PC-9 (cell line): ENCODE measurements at places on chromosomes 3 and 15. TPM values are rescaled to one million over a fixed set of nuclear protein-coding genes. Genes with fewer than 3 reads are reported as not detected.
A peak's percentile ranks its signal among the peaks of the same experiment; 100 is the strongest.

GNL3 gene
- total RNA-seq = 82.3 and 91.2 TPM in 2 replicates

DNA sequence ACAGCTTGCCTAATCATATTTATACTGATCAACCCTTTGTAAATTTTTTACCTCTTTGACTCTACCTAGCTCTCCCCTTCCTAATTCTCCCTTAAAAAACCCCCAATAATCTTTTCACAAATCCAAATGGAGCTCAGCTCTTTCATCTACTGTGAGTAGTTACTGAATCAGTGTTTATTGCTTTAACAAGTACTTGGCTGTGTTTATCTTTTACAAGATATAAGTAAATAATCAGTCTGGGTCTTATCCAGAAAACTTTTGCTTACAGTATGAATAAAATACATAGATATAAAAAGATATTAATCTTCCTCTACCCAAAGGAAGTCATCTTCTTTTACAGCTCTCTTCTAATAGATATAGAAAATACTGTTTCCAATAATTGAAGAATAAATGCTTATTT, 366.4 kb downstream of the RAP2B start:
- H3K4me3 ChIP-seq = no peak overlapping the region
- no peak overlapping the region for H3K27ac ChIP-seq
- no peak for DNase-seq
- H3K4me1 ChIP-seq = no peaks in the 10 kb centered on the region

DNA sequence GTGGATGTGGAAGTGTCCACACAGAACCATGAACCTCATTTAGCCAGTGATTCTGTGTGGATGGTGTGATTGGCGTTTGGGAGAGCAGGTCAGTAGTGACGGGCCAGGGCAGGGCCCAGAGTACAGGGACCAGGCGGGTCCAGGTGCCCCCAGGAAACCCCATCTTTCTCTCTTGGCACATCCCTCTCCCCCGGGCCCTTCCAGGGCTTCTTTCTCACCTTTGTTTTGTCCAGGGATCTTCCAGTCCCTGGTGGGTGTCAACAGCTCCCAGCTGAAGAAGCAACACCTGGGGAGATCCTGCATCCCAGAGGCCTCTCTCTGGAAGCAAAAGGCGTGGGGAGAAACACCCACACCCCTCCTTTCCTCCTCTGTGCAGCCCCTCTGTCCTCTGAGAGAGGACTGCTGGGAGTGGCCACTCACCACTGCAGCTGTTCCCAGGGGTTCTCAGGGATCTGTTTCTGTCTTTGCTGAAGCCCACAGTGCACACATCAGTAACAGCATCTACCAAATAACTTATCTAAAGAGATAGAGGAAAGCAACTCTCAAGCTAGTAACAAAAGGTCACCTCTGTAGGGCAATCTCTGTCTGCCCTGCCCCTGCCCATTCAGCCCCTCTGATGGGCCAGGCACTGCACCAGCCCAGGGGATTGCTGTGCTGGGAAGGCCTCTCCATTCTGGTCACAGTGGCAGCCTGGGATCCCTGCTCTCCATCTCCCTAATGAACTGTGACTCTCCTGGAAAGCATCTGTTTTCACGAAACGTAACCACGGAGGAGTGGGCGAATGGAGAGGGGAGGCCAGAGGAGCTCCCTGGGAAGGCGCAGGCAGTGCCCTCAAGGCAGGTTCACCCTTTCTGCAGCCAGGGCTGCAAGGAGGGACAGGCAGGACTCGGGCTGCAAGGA, 98.3 kb upstream of the ALDH1A3 start:
- H3K4me1 ChIP-seq = no peaks in the 10 kb centered on the region
- DNase-seq = no peak
- no peaks in the 10 kb centered on the region for H3K27me3 ChIP-seq
- H3K27ac ChIP-seq = no peak overlapping the region
- no peak overlapping the region for H3K4me3 ChIP-seq
- H3K36me3 ChIP-seq = no peaks in the 10 kb centered on the region

DNA sequence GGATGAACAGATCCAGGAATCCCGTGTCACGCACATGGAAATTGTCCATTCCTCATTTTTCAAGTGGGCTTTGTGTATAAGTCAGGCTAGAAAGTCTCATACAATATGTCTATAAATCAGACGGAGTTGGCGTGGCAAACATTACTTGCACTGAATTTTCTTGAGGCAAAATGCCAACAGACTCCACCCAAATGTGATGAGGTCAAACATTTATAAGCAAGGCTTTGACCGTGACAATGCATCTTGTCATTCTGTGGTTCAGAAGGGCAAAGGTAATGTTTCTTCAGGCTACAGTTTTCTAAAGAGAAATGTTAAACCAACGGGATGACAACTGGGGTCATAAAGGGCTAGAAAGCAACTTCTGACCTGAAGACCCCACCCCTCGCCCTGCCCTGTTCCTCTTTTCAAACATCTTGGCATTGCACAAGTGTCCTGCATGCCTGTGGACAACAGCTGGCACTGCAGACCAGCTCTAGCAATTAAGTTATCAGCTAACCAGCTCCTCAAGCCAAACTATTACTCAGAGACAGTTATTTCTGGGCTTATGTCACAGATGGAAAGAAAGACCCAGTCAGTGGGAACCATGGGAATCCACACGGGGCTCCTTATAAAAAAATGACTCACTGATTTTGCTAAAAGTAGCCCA, 36.5 kb upstream of the SPTBN5 start:
- no peak overlapping the region for H3K4me3 ChIP-seq
- no peaks in the 10 kb centered on the region for H3K36me3 ChIP-seq
- H3K27me3 ChIP-seq = no peaks in the 10 kb centered on the region
- DNase-seq = peak; percentile 77
- peaks cover 66% of the 10 kb centered on the region for H3K4me1 ChIP-seq

DNA sequence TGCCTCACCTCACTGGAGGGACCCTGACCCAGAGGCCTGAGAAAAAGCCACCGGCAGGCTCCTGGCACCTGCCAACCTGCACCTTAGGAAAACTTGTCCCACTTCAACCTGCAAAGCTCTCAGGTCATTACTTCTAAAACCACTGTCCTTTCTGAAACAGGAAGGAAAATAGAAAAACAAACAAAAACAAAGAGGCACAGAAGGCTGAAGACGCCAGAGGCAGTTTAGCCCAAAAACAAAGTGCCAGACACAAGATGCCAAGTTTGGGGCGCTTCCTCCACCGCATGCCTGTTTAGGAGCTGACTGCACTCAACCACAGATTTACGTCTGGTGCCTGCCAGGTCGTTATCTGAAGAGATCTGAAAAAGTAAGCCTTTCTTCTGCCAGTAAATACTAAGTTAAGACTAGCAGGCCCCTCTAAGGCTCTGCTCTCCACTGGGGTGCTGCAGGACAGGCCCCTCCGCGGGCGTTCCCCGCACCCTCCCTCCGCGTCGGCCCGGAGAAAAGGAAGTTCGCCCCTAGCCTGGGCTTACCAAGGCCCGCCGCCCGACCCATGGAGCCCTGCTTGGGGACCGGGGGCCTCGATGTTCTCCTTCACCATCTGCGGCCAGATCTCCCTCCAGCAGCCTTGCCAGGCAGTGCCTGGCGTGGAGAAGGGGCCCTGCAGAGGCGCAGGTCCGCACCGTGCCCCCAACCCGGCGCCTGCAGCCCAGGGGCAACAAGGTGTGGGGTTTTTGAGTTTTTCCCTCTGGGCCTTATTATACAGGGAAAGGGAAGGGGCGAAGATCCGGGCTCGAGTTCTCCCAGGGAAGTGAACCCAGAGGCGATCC, 1.3 kb downstream of the GOLGA8A start:
- peak; percentile 10 for DNase-seq
- H3K4me3 ChIP-seq = peak overlapping the region; percentile 62
- H3K36me3 ChIP-seq = no peaks in the 10 kb centered on the region
- no peaks in the 10 kb centered on the region for H3K27me3 ChIP-seq
- H3K4me1 ChIP-seq = peaks cover 17% of the 10 kb centered on the region
